ENCODE measurements at places on chromosomes 1 and 21.

GRCh38 chr1:234776876-234777855 is 167.2 kb upstream of the IRF2BP2 start:
- DNase-seq, result no peak

DNA sequence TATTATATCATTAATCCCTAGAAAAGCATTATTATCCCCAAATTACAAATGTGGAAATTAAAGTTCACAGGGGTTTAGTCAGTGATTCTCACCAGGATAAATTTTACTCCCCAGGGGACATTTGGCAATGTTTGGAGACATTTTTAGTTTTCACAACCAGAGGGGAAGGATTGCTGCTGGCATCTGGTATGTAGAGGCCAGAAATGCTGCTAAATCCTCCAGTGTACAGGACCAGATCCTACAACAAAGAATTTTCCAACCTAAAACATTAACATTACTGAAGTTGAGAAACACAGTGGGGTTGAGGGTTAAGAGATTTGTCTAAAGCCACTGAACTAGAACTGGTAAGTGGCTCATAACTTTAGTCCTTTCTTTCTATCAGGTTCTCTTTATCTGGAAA is 162.0 kb upstream of the SYT6 start:
- no peak for DNase-seq

- DNase-seq, result no peak
These were observed 224.9 kb downstream of the BACH1 start for GRCh38 chr21:29523646-29524045.

DNA sequence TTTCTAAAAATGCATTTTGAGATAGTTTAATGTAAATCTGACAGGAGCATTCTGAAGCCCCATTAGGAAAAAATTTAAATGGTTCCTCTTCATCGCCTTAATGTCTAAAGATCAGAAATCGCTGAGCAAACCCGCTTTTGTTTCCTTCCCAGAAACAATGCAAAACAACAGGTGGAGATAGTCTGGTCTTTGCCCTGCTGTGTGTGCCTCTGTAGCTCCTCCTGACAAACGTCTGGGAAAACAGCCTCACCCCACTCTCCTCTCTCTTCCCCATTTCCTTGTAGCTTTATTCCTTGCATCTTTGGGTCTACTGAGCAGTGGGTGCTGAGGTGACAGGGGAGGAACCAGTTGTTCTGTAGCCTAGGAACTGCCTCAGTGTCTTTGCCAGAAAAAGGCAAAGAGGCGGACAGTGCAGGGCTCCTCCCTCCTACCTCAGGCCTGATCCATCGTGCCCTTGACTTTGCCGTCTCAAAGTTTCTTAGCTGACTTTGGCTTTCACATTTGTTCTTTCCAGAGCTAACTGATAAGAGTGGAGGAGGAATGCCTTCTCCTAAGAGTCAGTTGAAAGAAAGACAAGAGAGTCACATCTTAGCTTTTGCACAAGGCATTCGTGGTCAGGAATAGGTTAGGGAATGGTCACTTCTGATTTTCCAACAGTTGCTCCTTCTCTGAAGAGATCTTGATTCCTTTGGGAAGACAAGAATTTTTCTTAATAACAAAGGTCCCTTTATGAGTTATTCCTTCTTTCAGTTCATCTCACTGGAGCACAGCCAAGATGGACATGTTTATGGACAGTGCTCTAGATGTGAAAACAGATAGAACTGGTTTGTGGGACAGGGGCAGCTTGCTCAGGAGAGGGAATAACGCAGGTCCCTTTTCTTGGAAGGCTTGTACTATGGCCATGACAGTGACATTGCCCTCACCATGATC is 24.9 kb downstream of the SYT11 start:
- no peak for DNase-seq

DNA sequence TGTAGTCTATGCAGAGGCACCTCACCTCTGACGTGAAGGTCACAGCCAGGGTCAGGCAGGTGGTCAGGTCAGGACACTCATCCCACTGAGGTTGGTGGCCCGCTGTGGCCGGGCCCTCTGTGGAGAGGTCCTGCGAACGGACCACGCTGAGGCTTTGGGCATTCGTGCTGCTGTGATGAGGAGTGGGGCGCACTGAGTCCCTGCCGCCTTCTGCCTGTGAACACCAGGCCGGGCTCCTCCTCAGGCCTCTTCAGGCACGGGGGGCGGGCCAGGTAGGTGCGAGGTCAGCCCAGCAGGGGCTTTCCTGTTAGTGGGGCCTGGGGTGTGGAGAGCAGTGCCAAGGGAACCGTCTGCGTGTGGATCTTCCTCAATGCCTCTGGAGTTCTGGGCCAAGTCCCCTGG is 39.0 kb downstream of the COQ8A start:
- no peak for DNase-seq

- peak; percentile 74 for DNase-seq
These were observed 59.1 kb downstream of the ITPKB start for GRCh38 chr1:226679853-226680516.

GRCh38 chr1:202998836-202999750 is 8.1 kb upstream of the TMEM183A start:
- DNase-seq, result peak; percentile 61

Data from stimulated activated CD4-positive, alpha-beta T cell treated with anti-CD3 and anti-CD28 coated beads, Interleukin-1b, Interleukin-23, amount 100 ng/mL, for 4 hours (primary cell).